Iris pigment epithelial cell (primary cell): ENCODE measurements at places on chromosomes 4 and X.
A peak's percentile ranks its signal among the peaks of the same experiment; 100 is the strongest.

- peak; percentile 8 for DNase-seq
Measured at GRCh38 chr4:54400188-54400587, 171.1 kb downstream of the PDGFRA start.

GRCh38 chrX:94515009-94515408, 841.0 kb downstream of the FAM133A start:
- DNase-seq = no peak

- DNase-seq = peak; percentile 82
Measured at GRCh38 chrX:104343428-104344129, 88.8 kb upstream of the ESX1 start.

DNA sequence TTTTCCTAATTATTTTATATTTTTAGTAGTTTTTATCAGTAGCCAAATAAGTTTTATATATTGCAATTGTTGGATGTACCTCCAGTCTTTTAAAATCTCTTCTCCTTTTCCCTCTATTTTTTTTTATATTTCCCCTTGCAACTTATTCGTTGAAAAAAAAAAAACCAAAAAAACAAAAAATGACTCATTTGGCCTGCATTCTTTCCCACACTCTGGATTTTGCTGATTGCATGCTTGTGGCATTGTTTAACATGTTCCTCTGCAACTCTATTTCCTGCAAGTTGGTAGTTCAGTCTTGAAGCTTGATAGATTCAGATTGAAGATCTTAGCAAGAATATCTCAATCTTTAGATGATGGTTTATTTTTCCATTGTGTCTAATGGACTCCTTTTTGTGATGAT, 260.6 kb upstream of the BOD1L1 start:
- peak; percentile 94 for DNase-seq

- no peak for DNase-seq
Measured at GRCh38 chrX:114819509-114819908, 197.9 kb downstream of the IL13RA2 start.
